ENCODE measurements at places on chromosomes 1 and 21. TPM values are rescaled to one million over a fixed set of nuclear protein-coding genes. Genes with fewer than 3 reads are reported as not detected.
A peak's percentile ranks its signal among the peaks of the same experiment; 100 is the strongest.

GRCh38 chr1:193462629-193463320 is 276.4 kb upstream of the B3GALT2 start:
- DNase-seq = no peak

- no peak for DNase-seq
Observed at GRCh38 chr1:232590744-232591082, 39.2 kb downstream of the SIPA1L2 start.

GRCh38 chr1:54826226-54826816 is 25.2 kb upstream of the TTC22 start:
- DNase-seq = no peak

- no peak for DNase-seq
Observed at GRCh38 chr1:72938408-72938807, 656.1 kb upstream of the NEGR1 start.

DNA sequence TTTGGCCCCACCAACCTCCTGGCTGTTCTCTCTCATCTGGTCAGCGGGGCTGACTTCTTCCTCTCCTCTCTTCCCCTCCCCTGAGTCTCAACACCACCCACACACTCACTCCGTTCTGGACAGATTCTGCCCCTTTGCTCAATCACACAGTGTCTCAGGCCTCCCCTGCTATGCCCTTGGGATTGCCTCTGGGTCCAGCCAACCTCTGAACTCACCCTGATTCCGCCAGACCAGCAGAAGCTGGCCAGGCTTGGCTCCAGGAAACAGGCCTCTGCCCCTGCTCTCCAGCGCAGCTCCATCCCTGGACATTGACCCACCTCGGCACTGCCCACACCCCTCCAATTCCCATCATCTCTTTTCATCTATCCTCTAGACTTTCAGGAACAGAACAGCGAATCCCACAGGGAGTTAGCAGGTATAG is 22.1 kb downstream of the AHDC1 start:
- DNase-seq = peak; percentile 87

DNA sequence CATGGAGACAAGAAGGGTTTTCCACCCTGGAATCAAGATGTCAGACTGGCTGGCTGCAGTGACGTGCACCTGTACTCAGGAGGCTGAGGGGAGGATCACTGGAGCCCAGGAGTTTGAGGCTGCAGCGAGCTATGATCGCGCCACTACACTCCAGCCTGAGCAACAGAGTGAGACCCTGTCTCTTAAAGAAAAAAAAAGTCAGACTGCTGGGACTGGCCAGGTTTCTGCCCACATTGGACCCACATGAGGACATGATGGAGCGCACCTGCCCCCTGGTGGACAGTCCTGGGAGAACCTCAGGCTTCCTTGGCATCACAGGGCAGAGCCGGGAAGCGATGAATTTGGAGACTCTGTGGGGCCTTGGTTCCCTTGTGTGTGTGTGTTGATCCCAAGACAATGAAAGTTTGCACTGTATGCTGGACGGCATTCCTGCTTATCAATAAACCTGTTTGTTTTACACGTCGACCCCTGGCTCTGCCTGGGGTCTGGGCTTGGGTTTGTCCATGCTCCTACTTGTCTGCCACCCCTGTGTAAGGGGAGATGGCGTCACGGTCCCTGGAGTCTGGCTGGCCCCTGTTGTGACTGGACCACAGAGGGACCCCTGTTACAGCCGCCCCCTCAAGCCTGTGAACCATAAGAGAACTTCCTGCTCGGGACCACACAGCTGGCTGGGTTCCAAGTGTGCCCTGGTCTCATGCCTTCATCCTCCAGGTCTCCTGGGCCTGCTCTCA is 20.9 kb upstream of the VPS13D start:
- DNase-seq = peak; percentile 85

GRCh38 chr21:41966872-41967621 is 13.2 kb upstream of the C2CD2 start:
- no peak for DNase-seq

- no peak for DNase-seq
Observed at GRCh38 chr1:201825245-201825644, 3.7 kb upstream of the IPO9 start.

- no peak for DNase-seq
Observed at GRCh38 chr1:89516055-89516454, 8.6 kb upstream of the LRRC8B start.

GRCh38 chr1:99544328-99544727 is 101.6 kb upstream of the PALMD start:
- DNase-seq = no peak

DNA sequence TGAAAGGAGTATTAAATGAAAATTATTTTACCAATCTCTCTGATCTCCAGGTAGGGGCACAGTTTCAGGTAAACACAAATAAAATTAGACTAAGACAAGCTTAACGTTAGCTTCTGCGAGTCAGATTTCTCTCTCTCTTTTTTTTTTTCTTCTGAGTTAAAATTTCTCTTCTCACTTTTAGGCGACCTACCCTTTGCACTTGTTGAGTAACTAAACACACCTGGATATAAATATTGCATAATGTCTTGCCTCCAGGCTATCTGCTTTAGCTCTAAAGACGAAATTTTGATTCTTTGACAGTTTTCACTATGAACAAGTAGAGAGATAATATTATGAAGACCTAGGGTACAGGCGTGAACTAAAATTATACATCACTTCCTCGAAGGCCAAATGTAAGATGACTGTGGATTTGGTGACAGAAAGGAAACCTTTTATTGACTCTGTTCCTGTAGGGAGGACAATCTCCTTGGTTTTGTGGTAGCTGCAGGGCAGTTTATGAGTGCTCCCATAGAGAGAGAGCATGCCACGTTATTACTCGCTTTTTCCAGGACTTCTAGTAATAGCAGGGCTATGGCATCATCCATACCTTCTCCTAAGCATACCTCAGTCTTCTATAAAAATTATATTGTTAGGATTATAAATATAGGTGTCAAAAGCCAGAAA is 303.8 kb upstream of the NEGR1 start:
- DNase-seq = no peak

The BNIPL gene
- 0.38 TPM for polyA plus RNA-seq

DNA sequence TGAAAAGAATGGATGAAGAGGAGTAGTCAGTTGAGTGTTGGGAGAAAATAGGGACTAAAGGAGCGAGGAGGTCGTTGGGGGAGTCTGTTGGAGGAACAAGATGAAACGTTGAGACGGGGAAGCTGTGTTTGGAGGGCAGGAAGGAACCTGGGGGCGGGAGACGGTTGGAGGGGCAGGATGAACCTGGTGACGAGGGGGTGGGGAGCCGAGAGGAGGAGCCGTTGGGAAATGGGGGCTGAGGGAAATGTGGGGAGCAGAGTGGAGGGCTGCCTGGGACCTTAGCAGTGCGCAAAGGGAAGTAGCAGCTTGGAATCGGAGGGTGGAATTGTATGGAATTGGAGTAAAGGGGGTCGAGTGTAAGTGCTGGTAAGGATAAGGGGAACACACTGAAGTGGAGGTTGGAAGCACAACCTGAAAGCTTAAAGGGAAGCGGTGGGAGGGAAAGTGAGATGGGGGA is 630 bp downstream of the MTF2 start:
- peak; percentile 76 for DNase-seq

DNA sequence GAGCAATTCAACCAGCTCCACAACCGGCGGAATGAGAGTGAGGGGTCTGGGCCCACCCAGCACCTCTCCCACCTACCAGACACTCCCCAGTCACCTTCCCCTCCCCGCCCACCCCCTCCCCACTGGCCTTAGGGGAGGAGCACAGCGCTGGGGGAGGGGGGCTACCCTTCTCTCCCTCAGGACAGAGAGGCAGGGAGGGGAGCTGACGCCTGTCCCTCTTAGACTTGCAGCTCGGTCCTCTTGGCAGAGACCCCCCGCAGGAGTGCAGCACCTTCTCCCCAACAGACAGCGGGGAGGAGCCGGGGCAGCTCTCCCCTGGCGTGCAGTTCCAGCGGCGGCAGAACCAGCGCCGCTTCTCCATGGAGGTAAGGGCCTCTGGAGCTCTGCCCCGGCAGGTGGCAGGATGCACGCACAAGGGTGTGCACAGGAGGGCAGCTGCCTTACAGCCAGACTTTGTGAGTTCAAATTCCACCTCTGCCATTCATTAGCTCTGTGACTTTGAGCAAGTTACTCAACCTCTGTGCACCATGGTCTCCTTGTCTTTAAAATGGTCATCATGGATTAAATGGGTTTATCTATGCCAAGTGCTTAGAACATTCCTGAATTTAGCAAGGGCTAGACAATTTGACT is 18.9 kb downstream of the CDK18 start:
- no peak for DNase-seq

The ATP6V1G3 gene
- polyA plus RNA-seq = not detected
